ENCODE measurements at places on chromosomes 16 and 17.

GRCh38 chr17:80861892-80862291, 129.7 kb upstream of the CHMP6 start:
- DNase-seq = no peak

DNA sequence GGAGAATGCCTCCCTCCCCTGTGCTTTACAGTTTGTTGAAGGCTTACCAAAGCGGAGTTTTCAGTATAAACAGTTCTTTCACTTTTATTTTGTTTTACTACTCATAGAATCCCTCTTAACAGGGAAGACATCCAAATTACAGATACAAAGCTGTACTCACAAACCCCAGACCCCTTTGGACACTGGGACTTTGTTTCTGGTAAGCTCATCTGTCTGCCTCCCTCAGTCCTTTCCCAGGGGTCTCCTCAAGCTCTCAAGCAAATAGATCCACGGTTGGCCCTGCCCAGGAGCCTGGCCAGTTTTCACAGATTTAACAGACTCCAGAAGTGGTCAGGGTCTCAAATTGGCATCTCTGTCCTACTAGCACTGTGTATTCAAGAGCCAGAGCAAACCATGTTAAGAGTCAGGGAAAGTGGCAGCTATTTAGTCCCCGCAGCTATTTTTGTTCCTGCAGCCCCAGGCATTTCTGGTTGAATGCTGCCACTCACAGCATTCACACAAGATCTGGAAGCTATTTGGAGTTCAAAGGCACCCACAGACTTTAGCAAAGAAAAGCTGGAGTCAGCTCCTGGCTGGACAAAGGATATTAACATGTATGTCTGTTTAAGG, 54.2 kb downstream of the TMEM100 start:
- no peak for DNase-seq

- DNase-seq = no peak
These were observed 9.8 kb downstream of the WSCD1 start for GRCh38 chr17:6079960-6080359.

DNA sequence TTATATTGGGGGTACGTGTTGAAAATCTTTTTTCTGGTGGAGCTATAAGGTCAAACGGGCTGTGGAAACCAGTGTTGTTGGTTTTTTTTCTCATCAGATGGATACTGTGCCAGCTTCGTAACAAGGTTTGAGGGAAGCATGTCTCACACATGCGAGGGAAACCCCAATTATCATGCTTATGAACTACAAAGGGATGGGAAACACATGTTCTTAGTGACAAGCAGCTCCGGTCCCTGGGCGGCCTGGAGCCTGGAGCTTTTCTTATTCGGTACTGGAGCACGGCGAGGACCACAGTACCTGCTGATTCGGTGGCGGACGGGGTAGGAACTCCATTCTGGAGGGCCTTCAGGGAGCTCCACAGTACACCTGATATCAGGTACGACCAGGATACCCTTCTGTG, 12.5 kb downstream of the SLC43A2 start:
- no peak for DNase-seq

- no peak for DNase-seq
These were observed 16.0 kb upstream of the CCL17 start for GRCh38 chr16:57388359-57389086.

Data from KG1 (cell line).